Skin of body (tissue), 3 donors: ENCODE measurements at places on chromosomes 6 and 20. TPM values are rescaled to one million over a fixed set of nuclear protein-coding genes. Genes with fewer than 3 reads are reported as not detected.

TINAG gene
- total RNA-seq: 0.20 TPM

DNA sequence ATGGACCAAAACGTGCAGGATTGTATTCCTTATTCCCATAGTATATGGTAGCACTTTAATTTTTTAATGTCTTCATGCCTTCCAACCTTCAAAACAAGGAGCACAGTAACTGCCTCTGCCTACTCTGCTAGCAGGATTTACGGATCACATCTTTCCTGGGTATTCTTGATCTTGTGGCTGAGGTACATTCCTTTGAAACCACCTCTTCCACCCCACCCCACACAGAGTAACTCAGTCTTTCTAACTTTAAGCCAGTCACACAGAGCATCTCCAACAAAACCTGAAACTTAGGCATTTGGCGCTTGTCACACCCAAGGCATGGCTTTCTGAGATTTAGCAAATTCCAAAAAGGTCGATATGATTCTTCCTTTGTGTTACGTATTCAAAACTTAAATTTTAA is 2.3 kb upstream of the ID4 start:
- DNase-seq: no peak

GRCh38 chr6:145815309-145816274 is 997 bp upstream of the FBXO30 start:
- DNase-seq: peak; percentile 60

CCN2 gene
- total RNA-seq: 83.1 TPM

GRCh38 chr6:127202676-127203075 is 64.0 kb upstream of the RNF146 start:
- no peak for DNase-seq

DZANK1 gene
- 1.7 TPM for total RNA-seq

DNA sequence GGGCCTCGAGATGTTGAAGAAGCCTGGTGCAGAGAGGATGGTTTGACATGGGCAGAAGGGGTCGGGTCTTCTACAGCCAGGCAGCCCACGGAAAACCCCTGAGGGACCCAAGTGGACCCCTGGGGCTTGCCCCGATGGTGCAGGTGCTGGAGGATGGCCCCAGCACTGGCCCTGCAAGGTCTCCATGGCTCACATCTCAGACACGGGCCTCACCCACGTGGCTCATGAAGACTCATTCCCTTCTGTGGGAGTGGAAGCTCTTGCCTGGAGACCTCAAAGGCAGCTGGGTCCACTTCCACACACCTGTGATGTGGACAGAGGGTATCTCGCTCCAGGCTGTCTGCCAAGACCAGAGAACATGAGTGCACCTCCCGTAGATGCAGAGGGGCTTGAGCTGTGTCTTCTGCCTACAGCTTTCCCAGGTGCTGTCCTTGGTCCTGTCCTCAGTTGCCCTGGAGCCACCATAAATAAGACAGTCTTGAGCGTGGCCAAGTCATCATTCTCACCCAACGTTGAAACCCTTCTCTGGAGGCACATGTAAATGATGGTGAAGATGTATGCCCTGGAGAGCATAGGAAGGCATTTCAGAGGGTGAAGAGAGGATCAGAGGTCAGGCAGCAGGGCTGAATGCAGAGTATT is 108.0 kb downstream of the SYNDIG1 start:
- no peak for DNase-seq

DNA sequence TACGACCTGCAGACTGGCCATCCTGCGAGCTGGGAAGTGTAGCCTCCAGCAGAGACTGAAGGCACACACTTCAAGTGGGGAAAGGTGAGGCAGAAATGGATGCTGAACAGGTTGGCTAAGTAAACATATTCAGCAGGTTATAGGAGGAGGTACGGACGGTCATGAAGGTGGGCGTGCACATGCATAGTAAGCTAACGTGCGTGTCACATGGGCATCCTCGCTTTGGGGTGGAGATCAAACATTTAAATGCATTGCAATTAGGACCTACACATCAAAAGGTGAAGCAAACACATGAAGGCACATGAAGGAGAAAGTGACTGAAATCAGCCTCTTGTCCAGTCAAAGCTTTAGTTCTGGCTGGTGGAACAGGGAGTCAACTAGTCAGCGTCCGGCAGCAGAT is 305.6 kb upstream of the EXOC2 start:
- no peak for DNase-seq

DNA sequence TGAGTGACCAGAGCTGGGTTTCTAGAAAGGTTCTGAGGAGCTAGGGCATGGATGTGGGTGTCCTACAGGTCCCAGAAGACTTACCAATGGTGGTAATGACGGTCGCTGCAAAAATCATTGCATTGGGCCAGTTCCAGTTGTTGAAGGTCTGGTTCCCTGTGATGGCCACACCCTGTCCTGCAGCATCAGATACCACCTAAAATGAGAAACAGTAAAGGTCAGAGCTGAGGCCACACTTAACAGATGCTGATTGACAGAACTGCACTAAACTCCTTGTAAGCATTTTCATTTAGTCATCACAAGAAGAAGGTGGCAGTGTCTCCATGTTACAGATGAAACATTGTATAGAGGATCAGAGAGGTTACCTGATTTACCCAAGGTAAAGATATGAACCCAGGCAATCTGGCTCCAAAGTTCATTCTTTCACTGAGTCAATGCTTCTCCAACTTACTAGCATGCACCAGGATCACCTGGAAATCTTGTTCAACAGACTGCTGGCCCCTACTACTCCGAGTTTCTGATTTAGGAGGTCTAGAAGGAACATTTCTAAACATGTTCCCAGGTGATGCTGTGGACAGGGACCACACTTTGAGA is 33.4 kb downstream of the KCNK5 start:
- no peak for DNase-seq

TPBG gene
- total RNA-seq: 12.8 TPM

GABRR1 gene
- 0.20 TPM for total RNA-seq

TTLL9 gene
- 0.30 TPM for total RNA-seq

DNA sequence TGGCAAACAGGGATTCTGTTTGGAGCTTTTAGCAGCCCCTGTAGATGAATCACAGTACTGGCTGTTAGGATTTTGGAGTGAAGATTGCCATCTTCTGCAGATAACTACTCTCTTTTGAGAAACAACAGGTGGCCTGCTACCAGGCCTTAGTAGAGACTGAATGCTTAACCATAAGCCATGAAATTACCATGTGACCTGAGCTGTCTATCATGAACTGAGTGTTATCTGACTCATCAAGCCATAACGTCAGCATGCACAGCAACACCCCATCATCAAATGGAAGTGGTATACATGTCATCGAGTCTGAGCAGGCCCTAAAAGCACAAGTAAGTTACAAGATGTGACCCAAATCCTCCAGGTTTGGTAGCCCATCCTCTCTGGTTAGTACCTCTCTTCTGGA is 132.6 kb downstream of the GPR63 start:
- no peak for DNase-seq

- DNase-seq: no peak
Measured at GRCh38 chr6:36949636-36950035, 4.9 kb upstream of the PI16 start.

SDC4 gene
- 48.8 TPM for total RNA-seq

RGS17 gene
- 0.69 TPM for total RNA-seq

ULBP2 gene
- total RNA-seq: 0.89 TPM

ZNF831 gene
- total RNA-seq: 0.20 TPM

DNA sequence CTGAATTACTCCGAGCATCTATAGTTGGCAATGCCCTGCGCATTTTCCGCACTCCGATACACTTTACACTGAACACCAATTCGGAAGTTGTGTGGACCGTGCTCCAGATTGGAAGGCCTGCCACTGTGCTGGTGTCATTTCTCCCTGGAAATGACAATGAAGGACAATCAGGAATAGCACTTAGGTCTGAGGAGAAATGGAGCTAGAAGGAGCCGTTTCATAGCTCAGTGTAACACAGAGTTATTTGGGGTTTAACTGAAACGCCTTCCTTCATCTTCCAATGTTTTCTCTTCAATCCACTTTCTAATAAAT is 501 bp upstream of the PLA2G7 start:
- no peak for DNase-seq

DNA sequence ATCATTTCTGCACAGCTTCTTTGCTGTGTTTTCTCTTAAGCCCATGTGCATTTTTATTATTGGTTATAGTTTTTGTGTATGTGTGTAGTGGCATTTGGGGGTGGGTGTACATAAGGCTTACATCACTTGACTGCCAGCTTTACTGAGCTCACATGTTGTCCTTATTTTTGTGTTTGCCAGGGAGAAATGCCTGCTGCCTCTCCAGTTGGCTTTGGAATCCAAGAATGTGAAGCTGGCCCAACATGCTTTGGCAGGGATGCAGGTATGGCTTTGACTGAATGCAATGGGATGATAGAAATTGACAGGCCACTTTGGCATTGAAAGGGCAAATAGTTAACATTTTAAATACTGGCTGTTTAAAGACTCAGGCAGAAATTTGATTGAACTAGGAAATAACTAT is 11.4 kb downstream of the PBOV1 start:
- no peak for DNase-seq

DNA sequence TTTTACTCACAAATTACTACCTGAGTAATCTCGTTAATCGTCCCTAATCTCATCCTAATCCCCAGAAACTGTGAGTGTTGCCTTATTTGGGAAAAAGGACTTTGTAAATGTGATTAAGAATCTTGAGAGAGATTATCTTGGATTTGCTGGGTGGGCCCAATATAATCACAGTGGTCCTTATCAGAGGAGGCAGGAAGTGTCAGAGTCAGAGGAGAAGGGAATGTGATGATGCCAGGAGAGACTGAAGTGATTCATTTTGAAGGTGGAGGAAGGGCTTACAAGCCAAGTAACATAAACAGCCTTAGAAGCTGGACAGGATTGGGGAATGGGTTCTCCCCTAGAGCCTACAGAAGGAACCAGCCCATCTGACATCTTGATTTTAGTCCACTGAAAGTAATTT is 16.7 kb downstream of the RPP21 start:
- DNase-seq: no peak

DNA sequence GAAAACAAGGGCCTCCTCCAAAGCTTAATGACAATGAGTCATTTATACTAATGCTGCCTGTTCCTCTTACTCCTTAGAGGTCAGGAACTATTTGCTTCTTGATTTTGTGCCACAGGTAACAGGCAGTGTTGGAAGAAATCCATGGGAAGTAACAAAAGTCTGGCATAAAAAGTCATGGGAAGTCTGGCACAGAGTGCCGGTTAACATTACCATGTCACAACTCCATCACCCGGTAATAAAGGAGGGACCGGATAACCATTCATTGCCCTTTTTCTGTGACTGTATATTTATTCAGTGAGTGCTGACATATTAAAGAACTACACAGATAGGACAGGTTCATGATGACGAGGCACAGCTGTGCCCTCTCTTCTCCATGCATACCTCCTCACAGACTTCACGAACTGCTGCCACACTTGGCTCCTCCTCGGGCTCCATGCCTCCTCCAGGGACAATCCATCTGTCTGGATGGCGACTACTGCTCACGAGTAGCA is 50.9 kb downstream of the NUDT3 start:
- DNase-seq: no peak

THEMIS gene
- total RNA-seq: 0.10 TPM

- DNase-seq: no peak
Measured at GRCh38 chr20:45336530-45337366, 11.5 kb downstream of the SDC4 start.
